Stimulated activated naive CD4-positive, alpha-beta T cell treated with Interleukin-2 at 50 U/mL for 16 hours (primary cell): ENCODE measurements at places on chromosomes 1 and 21.

DNA sequence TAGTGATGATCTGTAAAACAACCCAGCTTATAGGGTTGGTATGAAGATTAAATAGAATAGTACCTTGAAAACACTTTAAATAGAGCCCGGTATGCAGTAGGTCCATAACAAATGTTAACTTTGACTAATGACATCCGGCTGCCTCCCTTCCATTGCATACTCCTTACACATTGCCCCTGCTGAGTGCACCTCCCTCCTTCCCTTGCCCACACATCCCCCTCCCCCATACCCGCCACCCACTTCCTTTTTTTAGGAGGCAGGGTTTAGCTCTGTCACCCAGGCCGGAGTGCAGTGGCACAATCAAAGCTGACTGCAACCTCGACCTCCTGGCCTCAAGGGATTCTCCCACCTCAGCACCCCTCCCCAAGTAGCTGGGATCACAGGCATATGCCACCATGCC is 24.4 kb upstream of the ZC3H12A start:
- DNase-seq = no peak

DNA sequence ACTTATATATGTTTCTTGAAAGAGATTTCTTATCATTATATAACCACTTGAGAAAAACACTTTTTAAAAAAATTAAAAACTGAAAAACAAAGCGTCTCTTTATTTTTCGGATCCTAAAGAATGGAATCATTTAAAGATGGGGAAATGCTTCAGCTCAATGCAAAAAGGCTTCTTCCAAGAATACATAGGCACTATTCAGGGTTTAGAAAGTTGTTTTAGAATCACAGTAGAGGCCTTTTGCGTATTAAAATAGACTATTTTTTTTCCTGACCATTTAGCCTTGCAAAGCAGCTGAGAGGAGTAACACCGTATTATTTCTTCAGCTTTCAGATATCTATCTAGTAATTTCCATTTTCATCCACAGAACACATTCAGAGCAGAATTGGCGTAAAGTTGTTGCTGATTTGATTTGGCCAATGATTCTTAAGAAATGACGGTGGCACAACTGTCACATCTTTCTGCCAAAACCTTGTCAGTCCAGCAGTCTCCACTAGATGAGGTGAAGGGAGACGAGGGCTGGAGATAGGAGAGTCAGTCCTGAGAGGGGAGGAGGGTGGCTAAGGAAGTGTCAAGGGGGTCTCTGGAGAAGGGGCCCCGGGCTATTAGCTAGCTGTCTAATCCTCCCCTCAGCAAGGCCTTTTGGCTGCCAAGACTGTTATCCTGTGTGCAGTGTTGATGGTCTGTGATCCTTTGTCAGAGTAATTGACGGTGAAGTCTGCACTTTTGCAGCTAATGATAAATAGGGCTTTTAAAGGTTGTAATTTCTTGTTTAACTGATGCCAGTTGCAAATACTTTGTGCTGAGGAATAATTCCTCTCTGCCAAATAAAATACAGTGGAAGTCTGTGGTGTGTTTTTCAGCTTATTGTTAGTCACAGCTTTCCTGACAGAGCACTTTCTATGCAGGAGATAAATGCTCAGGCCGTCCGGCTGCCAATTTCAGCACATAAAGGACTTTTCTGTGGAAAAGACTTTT is 34.7 kb downstream of the PRRX1 start:
- no peak for DNase-seq

DNA sequence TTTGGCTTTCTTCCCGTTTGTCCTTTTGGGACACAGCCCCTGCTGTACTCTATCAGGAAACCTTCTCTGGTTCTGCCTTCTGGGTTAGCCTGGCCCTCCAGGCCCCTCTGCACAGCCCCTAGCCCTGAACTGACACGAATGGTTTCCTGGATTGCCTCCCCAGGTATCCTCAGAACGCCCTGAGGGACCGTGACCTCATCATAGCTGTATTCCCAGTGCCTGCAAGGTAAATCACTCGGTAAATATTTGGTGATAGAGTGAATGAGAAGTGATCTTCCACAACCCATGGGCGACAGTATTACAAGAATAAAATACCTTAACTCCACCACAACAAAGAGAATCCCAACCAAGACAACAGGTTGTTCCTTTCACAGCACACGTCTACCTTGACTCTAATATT is 637.2 kb downstream of the SMYD3 start:
- DNase-seq = no peak

DNA sequence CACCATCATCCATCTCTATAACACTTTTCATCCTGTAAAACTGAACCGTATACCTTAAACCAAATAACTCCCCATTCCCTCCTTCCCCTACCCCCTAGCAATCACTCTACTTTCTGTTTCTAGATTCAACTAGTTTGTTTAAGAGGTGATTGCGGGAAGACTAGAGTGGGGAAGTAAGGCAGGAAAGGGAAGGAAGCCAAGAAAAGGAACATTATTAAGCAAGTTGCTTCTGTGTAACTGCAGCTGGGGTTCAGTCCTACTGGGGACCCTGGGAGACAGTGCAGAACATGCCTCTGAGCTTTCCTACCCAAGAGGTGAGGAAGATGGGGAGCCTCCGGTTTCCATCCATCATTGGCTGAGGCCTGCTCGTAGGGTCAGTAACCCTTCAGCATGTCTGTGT is 28.9 kb upstream of the H3-3A start:
- no peak for DNase-seq

GRCh38 chr1:162070094-162070748 is 730 bp downstream of the NOS1AP start:
- DNase-seq = no peak

DNA sequence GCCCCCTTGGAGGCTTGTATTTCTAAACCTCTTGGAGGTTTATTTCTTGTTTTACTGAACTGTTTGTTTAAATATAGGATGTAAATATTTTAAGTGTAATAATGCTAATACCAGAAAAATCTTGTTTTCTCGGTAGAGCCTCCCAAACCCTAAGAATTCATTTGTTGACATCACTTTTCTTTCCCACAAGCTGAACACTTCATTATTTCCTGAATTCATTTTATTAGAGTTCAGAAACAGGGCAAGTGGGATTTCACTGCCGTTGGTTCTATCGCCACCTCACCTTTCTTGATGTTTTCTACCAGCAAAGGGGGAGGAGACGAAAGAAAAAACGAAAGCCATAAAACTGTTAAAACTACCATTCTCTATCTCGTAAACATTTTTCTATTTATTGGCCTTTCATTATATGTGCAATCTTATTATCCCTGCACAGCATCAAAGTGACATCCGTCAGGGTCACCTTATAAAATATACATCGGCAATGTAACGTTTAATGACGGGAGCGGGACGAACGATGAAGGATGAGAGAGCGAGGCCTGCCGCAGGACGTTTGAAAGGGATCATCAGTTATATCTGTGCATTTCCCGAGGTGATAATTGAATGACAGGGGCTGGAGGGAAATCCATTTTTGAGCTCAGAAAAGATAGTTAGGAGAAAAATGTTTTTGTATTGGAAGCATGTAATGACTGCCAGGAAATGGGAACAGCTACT is 59.5 kb downstream of the SLC45A1 start:
- no peak for DNase-seq

DNA sequence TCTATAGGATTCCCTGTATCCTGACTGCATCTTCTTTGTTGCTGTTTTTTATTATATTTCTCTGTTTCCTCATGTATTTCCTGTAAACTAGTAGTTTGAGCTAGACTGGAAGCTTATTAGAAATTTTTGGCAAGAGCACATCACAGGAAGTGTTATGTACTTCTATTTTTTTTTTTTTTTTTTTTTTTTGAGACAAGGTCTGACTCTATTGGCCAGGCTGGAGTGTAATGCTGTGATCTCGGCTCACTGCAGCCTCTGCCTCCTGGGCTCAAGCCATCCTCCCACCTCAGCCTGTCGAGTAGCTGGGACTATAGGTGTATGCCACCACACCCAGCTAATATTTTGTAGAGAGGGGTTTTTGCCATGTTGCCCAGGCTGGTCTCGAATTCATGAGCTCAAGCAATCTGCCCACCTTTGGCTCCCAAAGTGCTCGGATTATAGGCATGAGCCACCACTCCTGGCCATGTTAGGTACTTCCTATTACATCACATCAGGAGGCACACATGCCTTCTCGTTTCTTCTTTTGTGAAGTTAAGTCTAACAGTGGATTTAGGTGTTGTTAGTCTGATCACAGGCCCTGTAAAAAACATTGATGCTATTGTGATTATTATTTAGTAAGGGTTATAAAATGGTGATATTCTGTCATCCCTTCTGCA is 12.5 kb downstream of the C1orf21 start:
- no peak for DNase-seq

- DNase-seq = peak; percentile 6
Measured at GRCh38 chr1:40794974-40795715, 11.6 kb downstream of the KCNQ4 start.

GRCh38 chr1:45200435-45200834 is 6.0 kb downstream of the ZSWIM5 start:
- no peak for DNase-seq

DNA sequence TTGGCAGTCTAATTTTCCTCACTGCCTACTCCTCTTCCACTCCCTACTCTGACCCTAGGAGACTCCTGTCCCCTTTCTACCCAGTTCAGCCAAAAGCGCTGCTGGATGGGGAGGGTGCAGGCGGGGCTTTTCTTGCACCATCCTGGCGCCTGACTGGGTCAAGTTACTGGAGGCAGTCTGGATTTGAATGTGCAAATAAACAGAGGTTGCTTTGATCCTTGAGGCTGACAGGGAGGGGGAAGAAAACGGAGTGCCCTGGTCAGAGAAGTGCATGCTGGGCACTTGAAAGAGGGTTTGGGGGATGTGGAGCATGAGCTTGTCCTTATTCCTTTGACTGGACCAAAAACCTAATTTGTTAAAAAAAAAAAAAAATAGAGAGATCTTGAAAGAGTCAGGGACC is 76.8 kb upstream of the SOX13 start:
- no peak for DNase-seq

GRCh38 chr1:182699393-182700350 is 15.3 kb upstream of the RGS8 start:
- no peak for DNase-seq

GRCh38 chr1:24351918-24352627 is 32.9 kb downstream of the GRHL3 start:
- peak; percentile 13 for DNase-seq

DNA sequence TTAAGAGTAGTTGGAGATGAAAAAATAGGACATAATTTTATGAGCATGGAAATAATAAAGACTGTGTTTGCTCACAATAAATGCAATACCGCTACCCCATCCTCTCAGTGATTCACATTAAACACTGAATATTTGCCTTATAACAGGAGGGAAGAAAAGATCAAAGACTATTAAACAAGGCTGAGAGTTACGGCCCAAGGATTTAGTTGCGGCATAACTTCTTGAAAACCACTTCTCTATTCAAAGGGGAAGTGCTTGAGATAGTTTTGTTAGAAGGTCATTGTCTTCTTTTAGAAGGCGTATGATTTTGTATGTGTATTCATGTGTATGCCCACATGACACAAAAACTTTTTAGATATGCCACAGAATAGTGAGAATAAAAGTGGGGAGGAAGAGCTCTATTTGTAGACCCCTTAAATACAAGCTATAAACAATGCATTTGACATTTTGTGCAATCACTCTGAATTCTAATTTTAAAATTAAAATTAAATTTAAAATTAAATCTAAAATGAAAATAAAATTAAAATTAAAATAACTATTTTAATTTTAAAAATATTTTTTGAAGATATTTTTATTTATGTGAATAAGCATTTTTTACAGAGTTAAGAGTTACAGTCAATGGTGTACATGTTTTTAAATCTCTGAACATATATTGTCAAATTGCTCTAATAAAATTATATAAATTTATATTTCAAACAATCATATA is 986.6 kb upstream of the ADAMTS5 start:
- no peak for DNase-seq

- no peak for DNase-seq
Measured at GRCh38 chr1:6435129-6435528, 10.6 kb downstream of the ESPN start.

DNA sequence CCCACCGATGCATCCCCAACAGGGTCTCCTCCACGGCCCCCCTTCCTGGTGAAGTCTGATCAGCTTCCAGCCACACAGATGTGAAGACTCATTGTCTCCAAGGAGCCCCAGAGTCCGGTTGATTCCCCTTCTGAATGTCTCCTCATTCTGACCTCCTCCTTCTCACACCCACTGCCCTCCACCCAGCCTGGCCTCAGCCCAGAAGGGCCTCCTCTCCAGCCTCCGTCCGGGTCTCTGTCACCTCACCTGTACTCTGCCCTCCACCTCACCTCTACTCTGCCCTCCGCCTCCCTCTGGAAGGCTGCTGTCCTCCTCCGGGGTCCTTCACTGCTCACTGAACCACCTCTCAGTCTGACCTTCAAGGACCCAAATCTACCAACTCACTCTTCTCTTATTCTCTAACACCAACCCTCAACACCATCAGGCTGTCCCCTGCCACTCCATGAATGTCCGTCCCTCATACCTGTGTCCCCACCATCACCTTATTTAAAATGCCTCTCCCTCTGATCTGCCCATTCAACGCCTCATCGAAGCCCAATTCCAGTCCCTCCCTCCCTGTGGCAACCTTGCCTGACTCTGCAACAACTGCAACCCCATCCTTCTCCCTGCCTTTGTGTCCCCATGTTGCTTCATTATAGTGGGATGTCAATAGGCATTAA is 201.2 kb downstream of the TOMM20 start:
- no peak for DNase-seq

GRCh38 chr1:118302145-118302544 is 117.1 kb upstream of the SPAG17 start:
- no peak for DNase-seq

- no peak for DNase-seq
Measured at GRCh38 chr1:4557949-4558348, 96.5 kb upstream of the AJAP1 start.

GRCh38 chr1:13757693-13758092 is 57.7 kb downstream of the PRDM2 start:
- no peak for DNase-seq

DNA sequence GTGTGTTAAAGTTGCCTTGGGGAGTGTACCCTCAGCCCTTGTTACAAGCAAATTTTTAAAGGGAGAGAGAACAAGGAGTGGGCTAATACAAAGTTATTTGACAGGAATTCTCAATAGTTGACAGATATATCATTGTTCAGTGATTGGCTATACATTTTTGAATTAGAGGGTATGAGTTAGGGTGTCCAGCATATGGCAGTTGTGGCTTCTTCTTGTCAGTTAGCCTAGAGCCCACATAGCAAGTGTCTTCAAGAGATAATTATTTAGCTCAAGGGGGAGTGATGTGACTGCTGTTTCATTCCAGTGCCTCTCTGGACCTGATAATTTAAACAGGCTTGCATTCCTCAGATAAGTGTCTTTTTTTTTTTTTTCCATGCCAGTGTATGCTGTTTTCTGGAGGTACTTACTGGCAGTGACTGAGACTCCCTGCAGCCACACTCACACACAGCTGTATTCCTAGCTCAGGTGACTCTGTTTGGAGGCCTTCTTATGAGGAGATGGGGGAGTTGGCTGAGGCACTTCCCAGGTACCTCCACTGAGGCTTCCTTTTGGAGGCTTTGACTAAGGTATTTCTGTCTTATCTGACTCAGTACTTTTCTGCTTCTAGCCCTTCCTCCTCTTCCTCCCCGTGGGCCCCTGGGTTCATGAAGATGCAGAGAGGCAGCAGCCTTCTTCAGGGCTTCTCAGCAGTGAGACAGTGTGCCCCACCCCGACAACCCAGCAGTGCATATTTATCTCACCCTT is 32.3 kb downstream of the IVNS1ABP start:
- DNase-seq = no peak

- DNase-seq = no peak
Measured at GRCh38 chr1:172383536-172383935, 36.9 kb upstream of the C1orf105 start.
